ENCODE measurements at places on chromosomes 12 and 14.
A peak's percentile ranks its signal among the peaks of the same experiment; 100 is the strongest.

- DNase-seq: no peak
Observed at GRCh38 chr12:28099871-28100270, 90.4 kb upstream of the CCDC91 start.

DNA sequence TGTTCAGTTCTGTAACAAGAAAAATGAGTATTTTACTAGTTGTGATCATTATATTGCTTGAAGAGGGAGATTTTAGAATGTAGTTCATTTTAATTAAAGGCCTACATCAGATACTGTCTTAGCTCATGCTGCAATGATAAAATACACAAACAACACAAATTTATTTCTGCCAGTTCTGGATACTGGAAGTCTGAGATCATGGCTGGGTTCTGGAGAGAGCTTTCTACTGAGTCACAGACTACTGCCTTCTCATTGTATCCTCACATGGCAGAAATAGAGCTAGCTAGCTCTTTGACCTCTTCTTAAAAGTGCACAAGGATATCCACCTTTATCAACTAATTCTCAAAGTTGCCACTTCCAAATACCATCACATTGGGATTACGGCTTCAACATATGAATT, 53.8 kb downstream of the MIS18BP1 start:
- DNase-seq: no peak

- no peak for DNase-seq
Observed at GRCh38 chr14:78088916-78089315, 81.3 kb upstream of the NRXN3 start.

GRCh38 chr12:122123051-122123760, 44.6 kb downstream of the MLXIP start:
- DNase-seq: peak; percentile 44

- no peak for DNase-seq
Observed at GRCh38 chr12:98408681-98409080, 106.7 kb upstream of the TMPO start.

GRCh38 chr12:422526-422925, 21.1 kb downstream of the CCDC77 start:
- DNase-seq: no peak

DNA sequence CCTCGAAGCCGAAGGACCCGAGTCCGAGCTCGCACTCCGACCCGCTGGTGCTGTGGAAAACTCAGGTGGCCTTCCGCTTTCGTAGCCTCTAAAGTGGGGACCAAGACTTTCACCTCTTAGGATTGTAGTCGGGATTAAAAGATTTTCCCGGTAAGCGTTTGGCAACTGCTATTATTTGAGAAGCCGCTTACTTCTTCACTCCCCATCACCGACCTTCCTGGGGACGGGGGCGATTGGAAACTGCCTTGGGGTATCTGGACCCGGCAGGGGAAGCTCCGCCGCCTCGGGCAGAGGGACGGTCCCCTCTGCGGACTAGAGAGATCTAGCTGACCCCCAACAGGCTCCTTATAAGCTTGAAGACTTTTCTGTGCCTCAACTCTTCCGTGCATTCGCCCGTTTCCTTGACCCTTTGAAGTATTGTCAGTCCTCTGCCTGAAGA, 659 bp downstream of the TRAFD1 start:
- DNase-seq: no peak

- no peak for DNase-seq
Observed at GRCh38 chr14:40870252-40870651, 736.4 kb upstream of the LRFN5 start.

DNA sequence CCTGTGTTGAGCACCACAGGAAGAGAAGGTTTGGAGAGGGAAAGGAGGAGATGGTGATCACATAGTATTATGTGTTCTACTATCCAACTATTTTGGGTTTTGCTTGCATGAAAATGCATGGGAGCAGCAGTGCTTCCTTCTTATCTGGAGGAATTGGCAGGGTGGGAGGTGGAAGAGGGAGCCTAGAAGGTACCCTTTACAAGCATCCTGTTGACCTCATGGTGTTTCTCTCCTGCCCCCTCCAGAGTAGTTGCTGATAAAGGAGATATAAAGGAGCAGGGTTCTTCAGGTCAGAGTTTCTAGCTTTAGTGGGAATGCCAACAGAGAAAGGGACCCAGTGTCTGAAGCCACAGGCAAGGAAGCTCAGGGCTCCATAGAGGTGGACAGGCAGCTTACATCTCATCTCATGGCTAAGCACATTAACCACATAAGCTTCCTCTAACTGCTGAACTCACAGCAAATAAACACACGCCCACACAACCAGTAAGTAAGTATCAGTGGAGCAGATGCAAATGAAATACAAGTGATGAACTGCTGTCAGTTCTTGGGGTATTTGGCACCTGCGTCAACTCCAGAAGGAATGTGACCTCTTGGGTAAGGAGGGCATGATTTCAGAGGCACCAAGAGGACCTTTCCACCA, 174.2 kb upstream of the SLC38A2 start:
- no peak for DNase-seq

GRCh38 chr12:120474616-120474960, 5.0 kb upstream of the SRSF9 start:
- no peak for DNase-seq

GRCh38 chr12:108756421-108756820, 25.1 kb upstream of the CORO1C start:
- DNase-seq: no peak
